ENCODE measurements at places on chromosomes 12 and 14.

DNA sequence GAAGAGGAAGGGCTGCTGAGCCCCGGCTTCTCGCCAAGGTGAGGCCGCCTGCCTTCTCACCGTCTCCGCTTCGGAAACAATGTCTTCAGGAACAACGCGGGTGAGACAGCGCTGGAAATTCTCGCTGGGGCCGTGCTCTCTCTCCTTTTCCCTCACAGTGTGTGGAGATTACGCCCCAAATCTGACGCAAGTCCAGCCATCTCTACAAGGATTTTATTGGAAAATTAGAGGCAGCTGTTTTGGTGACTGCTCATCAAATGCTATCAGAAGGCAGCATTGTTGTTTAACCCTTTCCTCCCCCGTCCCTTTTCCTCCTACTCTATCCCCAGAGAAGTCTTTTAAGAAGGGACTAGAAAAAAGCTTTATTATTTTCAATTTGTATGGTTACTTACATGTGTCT lies 53.5 kb downstream of the PIWIL1 start:
- DNase-seq: no peak

- no peak for DNase-seq
Measured at GRCh38 chr12:12331896-12332295, 18.1 kb downstream of the MANSC1 start.

DNA sequence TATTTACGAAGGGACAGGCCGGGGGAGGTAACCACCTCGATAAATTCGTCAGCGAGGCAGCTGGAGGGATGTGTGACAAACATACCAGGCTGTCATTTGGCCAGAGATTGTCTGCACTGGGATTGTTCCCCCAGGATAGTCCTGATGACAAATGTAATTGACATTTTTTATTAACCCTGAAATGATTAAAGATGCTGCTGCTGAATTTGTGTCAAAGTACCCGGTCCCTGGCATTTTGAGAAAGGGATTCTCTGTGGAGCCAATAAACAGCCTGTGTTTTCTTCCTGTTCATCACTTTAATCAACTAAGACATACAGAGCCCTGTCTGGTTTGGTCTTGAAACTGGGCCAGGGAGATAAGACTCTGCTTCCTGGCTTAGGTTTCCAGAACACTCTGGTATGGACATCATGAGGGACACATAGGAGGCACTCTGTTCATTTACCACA lies 117.6 kb downstream of the SLC25A47 start:
- peak; percentile 72 for DNase-seq

DNA sequence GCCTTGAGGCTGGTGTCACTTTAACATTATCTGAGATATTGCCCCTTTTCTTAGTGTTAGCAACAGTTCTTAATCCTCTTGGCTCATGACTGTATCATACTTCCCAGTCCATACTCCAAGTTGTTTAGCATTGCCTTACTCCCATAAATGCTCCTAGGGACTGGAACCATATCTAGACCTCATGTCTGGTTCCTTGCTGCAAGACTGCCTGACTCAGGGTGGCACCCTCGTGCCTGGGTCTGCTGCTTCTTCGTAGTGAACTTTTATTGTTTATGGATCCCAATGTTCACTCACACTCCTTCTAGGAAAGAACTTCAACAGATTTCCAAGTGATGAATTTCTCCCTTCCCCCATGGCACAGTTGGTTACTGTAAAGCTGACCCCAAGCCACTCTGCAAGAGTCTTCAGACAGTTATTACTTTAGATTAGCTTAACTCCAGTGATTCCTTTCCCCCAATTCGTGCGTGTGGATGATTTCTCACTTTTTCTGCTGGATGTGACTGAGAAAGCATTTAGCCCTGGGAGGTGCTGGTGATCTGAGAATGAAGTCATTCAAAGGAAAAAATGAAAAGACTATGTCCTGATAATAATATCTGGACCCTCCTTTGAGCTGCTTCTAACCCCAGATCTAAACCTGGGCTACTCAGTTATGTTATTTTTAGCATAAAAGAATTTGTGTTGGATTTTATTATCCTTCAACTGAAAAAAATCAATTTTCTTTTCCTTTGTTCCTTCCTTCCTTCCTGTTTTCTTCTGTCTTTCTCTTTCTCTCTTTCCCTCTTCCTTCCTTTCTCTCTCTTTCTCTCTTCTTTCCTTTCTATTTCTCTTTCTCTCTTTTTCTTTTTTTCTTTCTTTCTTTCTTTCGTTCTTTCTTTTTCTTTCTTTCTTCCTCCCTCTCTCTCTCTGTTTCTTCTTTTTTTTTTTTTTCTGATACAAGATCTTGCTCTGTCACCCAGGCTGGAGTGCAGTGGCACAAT lies 47.5 kb upstream of the PPP1R12A start:
- DNase-seq: no peak

GRCh38 chr14:25537846-25538455 lies 488.0 kb upstream of the STXBP6 start:
- no peak for DNase-seq

DNA sequence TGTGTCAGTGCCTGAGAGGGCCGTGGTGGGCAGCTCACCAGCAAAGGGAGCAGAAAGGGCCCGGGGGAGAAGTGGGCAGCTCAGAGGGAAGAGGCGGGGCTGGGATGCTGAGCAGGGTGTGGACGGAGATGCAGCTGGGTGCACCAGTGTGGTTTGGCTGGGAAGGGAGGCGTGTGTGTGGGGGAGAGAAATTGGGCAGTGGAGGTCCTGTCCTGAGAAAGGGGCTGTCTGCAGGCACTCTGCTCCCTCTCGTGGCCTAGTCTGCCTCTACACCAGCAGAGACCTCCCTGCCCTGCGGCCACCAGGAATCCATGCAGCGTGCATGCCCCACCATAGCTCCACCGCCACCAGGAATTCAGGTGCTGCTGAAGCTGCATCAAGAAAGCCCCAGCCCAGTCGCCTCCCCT lies 6.4 kb downstream of the TMEM121 start:
- no peak for DNase-seq

DNA sequence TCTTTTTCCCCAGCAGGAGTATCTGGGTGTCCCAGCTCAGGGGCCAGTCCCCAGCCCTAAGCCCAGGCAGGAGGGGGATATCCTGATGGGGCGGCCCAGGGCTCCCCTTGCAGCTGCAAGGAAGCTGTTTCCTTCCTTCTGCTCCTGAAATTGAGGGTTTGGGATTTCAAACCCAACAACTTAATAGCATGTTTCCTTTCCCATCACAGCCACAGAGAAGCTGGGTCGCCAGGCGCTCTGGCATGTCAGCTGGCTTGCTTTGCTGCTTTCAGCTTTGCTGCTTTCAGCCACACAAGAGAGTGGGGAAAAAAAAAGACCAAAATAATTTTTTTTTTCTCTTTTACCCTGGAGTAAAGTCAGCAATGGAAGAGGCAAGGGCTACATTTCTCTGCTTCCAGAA lies 30.0 kb downstream of the HVCN1 start:
- DNase-seq: no peak

DNA sequence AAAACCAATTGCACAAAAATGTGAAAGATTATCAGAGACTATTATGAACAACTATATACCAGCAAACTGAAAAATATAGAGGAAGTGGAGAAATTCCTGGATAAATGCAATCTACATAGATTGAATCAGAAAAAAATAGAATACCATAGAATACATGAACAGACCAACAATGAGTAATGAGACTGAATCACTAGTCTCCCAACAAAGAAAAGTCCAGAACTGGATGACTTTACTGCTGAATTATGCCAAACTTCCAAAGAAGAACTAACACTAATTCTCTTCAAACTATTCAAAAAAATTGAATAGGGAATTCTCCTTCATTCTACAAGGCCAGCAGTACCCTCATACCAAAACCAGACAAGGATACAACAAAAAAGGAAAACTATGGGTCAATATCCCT lies 60.6 kb downstream of the GUCY2C start:
- no peak for DNase-seq

- no peak for DNase-seq
Measured at GRCh38 chr12:132502149-132502881, 12.4 kb downstream of the FBRSL1 start.

DNA sequence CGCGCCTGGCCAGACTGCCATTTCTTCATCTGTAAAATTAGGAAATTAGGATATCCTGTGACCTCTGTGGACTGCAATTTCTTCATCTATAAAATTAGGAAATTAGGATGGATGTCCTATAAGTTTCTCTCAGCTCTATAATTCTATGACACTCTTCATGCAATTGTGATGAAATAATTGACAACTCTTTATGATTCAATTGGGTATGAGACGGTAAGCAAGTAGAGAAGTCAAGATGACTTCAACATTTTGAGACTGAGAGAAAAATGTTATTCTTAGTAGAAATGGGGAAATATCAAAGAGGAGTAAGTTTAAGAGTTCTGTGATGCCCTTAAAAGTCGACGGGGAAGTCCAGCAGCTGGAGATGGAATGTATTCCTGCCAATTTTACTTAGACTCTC lies 12.0 kb downstream of the KIAA0586 start:
- DNase-seq: no peak

DNA sequence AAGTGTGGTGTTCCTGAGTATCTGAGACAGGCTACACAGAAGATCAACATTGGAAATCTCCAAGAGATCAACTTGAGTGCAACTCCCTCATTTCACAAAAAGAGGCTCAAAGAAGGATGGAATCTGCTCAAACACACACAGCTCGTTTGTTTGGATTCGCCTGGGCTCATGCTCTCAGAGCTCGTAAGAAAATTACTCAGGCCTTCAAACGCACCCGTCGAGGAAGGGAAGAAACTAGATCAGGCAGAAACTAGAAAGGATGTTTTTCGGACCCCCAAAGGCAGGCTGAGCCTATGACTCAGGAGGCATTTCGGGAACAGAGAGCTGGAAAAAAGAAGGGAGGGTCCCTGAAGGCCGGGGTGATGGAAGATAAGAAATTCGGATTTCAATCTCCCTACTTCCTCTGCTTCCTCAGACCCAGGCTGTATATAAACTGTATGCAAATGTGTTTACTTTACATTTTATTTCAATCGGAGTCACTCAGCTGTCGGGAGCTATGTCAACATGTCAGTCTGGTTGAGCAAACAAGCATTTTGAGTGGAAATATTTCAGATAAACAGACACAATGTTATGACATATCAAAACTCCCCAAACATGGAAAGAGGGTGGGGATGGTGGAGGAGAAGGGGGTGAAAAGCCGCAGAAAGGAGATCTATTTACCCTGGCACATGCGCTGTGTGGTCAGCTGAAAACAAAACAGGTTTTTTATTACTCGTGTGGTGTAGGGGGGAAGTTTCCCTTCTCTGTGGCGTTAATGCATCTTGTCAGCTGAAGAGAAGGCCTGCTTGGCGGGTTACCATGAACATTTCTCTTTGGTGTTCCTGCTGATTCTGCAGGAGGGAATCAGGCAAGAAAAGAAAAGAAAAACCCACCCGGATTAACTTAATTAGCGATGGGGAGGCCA lies 129.1 kb upstream of the TBX3 start:
- peak; percentile 35 for DNase-seq

DNA sequence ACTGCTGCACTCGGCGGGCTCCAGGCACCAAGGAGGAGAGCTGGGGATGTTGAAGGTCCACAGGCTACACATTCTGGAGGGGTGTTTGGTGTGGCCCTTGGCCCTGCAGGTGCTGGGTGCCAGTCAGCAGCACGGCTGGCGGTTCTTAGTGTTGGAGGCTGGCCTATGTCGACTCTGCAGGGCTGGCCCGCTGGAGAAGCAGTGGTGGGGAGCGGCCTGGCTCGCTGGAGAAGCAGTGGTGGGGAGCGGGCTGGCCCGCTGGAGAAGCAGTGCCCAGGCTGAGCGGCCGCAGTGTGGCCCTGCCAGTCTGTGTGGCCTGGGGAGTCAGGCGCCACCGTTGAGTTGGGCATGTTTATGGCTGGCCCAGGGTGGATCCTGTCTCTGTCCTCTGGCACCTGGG lies 27.3 kb downstream of the MTA1 start:
- DNase-seq: no peak

- no peak for DNase-seq
Measured at GRCh38 chr12:5197656-5198055, 154.0 kb downstream of the KCNA5 start.

DNA sequence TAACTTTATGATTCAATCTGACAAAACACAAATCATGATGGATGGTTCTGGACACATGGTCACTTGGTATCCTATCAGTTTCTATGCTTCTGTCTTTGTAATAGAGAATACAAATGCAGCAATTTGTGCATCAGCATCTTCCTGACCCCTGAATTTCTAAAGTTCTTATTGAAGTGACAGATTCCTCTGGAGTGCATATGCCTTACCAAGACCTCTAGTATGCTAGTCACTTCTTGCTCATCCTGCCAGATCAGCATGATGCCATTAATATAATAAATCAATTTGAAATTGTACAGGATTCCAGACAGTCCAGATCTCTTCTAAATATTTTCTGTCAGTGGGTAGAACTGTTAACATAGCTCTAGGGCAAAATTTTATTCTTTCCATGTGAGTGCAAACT lies 40.6 kb upstream of the GLIPR1 start:
- DNase-seq: no peak

DNA sequence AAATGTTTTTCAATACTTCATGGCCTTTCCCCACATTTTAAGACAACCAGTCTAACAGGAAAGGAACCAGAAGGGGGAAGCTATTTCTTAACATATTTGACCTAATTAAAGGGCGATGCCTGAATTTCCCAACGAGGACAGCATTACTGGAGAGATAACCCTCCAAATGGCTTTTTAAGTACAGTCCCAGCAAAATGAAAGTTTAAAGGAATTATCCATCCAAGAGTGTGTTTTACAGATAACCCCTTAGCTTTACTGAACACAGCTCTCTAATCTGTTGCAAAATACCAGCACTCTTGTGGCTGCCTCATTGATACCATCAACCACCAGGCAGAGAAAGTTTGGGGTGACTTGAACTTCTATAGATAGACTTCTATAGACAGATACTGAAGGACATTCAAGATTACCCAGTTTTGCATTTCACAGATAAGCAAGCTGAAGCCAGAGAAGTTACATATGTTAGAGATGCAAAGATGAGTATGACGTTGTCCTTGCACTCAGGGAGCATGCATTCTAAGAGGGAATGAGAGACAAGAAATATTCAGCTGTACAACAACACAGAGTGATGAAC lies 41.3 kb upstream of the DUSP6 start:
- no peak for DNase-seq

GRCh38 chr14:61927520-61927919 lies 165.3 kb downstream of the SNAPC1 start:
- DNase-seq: no peak

GRCh38 chr14:35883677-35884293 lies 57.6 kb downstream of the BRMS1L start:
- no peak for DNase-seq

- DNase-seq: no peak
Measured at GRCh38 chr12:54935235-54935951, 49.2 kb downstream of the TESPA1 start.

Data from mesenteric fat pad (tissue), 1 donor.